ENCODE measurements at places on chromosomes 3 and 15.

GRCh38 chr3:73508330-73508954 lies 116.3 kb downstream of the PDZRN3 start:
- DNase-seq, result no peak

DNA sequence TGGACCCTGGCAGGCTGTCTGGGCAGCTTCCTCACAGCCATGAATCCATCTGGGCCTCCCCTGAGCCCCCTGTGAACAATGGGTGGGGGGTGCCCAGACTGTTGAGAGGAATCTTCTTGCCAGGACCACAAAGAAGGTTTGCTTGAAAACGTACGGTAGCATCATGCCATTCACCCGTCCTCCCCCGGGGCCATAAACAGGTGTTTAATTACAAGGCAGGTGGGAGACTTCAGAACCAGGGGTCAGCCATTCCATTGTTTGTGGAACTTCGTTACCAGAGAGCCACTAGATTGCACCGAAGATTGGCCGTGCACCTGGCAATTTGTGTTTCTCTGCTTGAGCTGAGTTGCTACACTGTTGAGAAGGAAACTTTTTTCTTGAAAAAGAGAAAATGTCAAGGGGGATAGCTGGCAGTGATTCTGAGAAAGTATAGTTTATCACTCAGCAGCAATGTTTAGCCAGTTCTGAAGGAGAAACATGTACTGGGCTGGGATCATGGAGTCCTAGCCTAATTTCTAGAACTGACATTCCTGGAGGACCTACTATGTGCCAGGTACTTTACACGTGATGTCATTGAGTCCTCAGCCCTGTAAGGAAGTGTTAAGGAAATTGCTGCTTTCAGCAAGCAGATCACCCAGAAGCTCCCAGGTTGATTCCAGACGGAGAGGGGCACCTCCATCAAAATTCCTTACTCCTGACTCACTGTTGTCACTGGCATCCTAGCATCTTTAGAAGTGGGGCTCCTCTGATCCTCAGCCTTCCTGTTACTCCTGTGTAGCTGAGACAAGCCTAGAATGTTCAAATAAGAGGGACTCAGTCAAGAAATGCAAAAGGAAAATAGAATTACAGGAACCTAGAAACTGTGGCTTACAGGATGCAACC lies 103.8 kb upstream of the UBE2E1 start:
- no peak for DNase-seq

DNA sequence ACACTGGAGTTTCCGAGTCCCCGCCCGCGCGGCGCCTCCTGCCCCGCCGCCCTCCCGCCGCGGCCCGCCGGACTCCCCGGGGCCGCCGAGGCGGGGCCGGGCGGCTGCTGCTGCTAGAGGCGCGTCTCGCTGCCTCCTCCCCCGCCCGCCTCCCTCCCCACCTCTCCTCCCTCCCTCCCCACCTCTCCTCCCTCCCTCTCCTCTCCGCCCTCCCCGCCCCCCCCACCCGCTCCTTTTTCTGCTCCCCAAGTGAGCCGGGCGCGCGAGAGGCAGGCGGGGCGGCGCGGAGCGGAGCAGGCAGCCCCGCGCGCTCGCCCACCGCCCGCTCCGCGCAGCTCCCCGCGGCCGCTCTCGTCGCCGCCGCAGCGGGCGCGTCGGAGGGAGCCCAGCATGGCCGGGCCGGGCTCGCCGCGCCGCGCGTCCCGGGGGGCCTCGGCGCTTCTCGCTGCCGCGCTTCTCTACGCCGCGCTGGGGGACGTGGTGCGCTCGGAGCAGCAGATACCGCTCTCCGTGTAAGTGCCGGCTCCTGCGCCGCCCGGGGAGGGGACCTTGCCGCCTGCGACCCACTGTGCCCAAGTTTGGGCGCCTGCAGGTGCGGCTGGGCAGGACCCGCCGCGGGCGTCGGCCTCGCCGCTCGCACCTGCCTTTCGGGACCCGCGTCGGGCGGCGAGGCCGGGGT lies at the start of gene CACNA2D3:
Gene CACNA2D3, plus strand, starts transcription at position 229 of the 679 bp plus-strand sequence.
- no peak for DNase-seq

GRCh38 chr15:25671132-25671531 lies 192.0 kb downstream of the ATP10A start:
- no peak for DNase-seq

DNA sequence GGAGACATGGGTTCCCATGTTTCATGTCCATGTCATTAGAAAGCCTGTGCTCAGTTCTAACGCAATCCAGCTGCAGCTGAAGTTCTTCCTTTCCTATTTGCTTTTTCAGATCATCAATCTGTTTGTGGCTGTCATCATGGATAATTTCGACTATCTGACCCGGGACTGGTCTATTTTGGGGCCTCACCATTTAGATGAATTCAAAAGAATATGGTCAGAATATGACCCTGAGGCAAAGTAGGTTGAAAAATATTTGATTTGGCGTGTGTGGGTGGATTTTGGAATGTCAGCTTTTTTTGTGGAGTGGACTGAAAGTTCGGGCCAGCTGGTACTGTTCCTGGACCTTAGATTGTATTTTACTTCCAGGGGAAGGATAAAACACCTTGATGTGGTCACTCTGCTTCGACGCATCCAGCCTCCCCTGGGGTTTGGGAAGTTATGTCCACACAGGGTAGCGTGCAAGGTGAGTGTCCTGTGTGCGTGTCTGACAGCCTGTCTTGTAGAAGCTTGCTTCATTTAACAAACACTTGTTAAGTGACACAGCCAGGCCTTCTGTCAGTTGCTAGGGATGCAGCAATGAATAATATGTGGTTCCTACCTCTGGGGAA lies 69.6 kb downstream of the CHDH start:
- DNase-seq, result no peak

DNA sequence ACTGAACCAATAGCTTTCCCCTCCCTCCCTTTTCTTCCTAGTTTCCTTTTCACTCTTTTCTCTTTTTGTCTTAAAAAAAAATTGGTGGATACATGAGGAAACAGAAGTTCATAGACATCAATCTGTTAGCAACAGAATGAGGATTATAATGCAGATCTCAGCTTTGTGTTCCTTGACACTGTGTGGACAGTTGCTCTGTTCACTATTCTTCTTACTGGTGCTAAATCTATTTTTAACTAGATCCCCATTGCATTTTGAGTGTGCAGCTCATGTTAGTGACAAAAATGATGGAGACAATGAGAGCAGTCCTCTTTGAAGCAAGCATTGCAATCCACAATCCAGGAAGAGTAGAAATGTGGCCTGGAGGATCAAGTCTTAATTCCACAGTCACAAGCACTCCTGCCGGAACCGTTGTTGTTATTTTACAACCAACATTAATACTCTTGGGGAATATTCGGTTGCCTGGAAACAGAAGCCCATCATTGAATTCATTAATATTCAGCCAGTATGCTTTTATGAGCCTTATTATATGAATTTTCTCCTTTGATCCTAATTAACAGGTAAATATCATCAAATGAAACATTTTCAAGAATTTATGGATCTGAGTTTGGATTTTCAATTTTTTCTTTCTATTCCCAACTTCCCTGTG lies 1016.8 kb downstream of the NTRK3 start:
- DNase-seq, result no peak

- no peak for DNase-seq
Observed at GRCh38 chr3:177295116-177295515, 97.8 kb upstream of the TBL1XR1 start.

DNA sequence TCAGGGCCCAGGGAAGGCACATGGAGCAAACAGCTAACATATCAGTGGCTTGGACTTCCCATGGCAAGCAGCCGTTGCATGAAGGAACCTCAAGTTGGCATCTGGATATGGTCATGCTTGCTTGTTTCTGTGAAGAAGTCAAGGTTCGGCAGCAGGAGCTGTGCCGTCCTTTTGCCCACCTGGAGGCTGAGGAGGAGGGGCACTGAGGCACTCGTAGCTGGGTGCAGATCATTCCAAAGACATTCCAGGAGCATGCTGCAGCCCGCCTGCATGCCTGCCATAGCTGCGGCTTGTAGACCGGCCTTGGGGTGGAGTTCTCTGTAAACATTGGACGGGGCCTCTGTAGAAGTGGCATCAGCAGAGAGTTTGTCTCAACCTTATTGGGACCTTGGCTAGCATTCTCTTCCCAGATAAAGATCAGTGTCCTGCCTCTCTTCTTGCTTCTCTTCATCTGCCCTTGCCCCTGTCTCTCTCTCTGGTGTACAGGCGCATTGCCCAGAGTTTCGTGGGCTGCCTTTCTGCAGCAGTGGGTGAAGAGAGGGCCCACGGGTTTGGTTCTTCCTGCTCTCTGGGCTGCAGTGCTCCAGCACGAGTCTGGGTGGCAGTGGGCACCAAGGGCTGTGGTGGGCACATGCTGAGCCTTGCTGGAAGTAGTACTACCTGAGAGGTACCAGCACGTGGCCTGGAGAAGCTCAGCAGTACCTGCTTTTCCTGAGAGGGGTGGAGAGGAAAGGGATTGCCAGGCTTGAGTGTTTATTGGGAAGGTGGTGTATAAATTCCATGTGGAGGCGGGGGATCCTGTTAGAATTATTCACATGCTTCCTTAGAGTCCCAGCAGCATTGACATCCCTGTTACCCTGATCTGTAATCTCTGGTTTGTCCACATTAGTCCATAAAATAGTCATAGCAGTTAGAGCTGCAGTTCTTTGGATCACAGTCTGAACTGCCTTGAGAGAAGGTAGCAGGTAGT lies 49.4 kb downstream of the CHCHD6 start:
- no peak for DNase-seq

DNA sequence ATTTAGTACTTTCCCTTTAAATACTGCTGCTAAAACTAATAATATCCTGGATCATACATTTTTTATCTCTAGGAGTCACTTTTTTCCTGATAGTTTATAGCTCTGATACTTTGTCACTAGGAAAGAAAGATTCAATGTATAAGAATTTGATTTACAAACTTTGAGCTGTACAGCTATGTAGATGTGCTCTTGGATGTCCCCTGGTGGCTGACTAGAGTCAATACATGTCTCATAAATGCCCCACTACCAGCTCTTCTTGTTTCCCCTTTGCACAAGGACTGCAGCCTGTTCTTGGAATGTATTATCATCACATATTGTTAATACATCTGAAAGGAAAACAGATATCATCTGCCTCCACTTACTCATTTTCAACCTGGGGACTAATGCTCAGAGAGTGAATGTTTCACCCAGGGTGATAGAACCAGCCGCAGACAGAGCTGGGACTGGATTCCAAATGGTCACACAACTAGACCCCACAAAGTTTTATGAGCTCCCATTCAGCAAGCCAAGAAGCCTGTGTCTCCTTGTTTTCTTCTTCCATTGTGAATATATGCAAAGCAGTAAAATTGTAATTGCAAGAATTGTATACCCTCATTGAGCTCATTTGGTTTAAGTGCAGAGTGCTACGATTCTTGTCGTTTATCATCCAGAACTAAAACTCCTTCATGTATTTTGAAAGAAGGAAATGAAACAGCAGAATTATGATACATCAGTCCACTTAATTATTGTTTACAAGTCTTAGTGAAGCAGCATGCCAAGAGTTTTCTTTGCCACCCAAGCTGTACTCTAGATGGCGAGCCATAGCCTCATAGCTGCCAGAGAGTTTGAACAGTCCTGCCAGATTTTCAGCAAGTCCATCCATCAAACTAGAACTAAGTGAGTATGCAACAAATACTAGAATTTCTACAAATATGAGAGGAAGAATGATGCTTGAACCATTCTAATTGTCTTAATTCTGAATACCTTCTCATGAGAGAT lies 261.6 kb upstream of the LMCD1 start:
- DNase-seq, result no peak

DNA sequence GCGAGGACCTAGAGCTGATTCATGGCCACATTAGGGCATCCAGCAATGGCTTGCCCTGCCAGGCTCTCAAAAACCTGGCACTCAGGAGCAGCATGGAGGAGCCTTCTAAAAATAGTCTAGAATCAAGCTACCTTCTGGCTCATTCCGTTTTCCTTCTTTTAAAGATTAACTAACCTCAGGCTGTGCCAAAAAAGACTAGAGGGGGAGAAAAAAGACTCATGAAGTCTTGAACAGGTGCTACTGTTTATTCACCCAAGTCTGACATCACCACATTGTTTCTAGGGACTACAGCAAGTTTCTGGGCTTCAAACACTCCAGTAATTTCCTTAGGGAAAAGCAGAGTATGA lies 125.8 kb downstream of the TNIK start:
- no peak for DNase-seq

GRCh38 chr3:51392355-51393133 lies 1.5 kb downstream of the RBM15B start:
- no peak for DNase-seq

- no peak for DNase-seq
Observed at GRCh38 chr3:51395493-51396213, 4.6 kb downstream of the RBM15B start.

GRCh38 chr15:36177590-36178302 lies 401.7 kb upstream of the CDIN1 start:
- DNase-seq, result no peak

DNA sequence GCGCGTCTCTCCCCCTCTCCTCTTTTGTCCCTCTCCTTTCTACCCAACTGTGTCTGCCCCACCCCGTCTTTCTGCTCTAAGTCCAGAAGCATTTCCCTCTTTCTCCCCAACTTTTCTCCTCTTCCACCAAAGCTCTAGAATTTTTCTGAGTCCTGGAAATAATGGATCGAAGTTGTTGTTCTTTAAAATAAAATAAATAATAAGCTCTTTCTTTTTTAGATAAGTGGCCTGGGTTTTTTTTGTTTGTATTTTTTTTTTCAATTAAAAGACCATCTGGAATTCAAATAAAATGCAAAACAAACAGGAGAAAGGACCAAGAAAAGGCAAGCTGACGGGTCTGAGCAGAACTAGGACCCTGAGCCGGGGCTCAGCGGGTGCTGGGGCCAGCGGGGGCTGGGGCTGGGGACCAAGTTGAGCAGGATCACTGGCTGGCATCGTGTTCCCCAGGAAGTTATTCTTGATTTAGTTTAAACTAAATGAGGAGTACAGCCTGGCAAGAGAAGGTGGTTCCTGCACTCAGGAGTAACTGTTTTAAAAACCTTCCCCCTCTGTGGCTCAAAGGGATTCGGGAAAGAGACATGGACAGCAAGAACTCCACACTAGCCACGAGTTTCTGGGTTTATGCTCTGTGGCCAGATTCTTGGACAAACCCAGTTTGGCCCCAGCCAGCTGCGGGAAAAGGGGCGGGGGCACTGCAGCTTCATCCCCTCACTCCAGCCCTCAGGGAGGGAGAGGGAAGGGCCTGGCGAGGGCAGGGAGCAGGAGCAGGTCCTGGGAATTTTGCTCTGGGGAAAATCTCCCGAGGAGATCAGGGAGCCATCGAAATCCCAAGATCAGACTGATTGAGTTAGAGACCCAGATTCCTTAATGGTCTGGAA lies 8.4 kb downstream of the GATA2 start:
- no peak for DNase-seq

- no peak for DNase-seq
Observed at GRCh38 chr15:51267703-51268083, 70.7 kb downstream of the CYP19A1 start.

DNA sequence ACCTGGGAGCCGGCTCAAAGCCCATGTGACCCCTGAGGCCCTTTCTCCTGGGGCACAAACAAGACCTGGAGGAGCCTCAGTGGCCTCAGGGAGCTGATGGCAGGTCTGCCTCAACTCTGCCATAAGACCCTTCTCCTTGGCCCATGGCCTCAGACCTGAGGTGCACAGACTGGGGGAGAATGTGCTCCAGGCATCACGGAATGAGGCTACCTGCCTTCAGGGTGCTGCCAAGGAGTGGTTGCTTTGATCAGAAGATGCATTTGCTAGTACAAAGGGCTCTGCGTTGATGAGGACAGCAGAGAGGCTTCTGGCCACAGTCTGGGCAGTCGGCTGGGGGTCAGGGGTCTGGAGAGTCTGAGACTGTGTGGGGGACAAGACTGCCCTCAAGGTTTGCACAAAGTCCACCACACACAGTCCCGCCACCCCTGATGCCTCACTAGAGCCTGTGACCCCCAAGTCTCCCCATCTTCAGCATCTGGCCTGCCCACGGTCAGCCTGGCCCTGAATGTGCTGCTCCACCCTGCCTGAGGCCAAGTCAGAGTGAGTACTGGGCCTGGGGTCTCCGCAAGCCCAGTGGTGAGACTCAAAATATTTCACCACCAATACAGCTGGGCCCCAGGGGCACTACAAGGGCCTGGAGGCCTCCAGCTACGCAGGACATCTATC lies 26.6 kb downstream of the ALDH1L1 start:
- no peak for DNase-seq

Measured in cortex of kidney (tissue), 1 donor.